ENCODE measurements at places on chromosomes 1 and 21. TPM values are rescaled to one million over a fixed set of nuclear protein-coding genes. Genes with fewer than 3 reads are reported as not detected.

The COL16A1 gene
- 5.7 TPM for total RNA-seq

The S100A11 gene
- 1,940 TPM for total RNA-seq

The IGSF21 gene
- not detected for total RNA-seq

The NBPF20 gene
- 3.3 TPM for total RNA-seq

The E2F2 gene
- 2.2 TPM for total RNA-seq

The S100A16 gene
- 548 TPM for total RNA-seq

The C1orf94 gene
- not detected for total RNA-seq

The SCNM1 gene
- total RNA-seq: 44.6 TPM

The AGBL4 gene
- total RNA-seq: not detected

The DTL gene
- total RNA-seq: 17.4 TPM

The FCMR gene
- 5.2 TPM for total RNA-seq

The RSPO1 gene
- 0.10 TPM for total RNA-seq

The IL24 gene
- 0.53 TPM for total RNA-seq

The C8B gene
- not detected for total RNA-seq

The PLPP3 gene
- 30.4 TPM for total RNA-seq

The S100A14 gene
- 0.24 TPM for total RNA-seq

The KCNA2 gene
- 0.10 TPM for total RNA-seq

The NEGR1 gene
- not detected for total RNA-seq

The TRIM33 gene
- total RNA-seq: 12.1 TPM

The NUP210L gene
- total RNA-seq: not detected

The CCDC30 gene
- 0.55 TPM for total RNA-seq

The CD84 gene
- total RNA-seq: not detected

The JTB gene
- 160 TPM for total RNA-seq

The ZNF670 gene
- 3.5 TPM for total RNA-seq

The DPT gene
- not detected for total RNA-seq

The HSD3B2 gene
- not detected for total RNA-seq

The CD52 gene
- total RNA-seq: not detected

The RGS8 gene
- not detected for total RNA-seq

The TMIGD3 gene
- total RNA-seq: not detected

The NR1I3 gene
- not detected for total RNA-seq

The HSD3B1 gene
- total RNA-seq: not detected

The LIN28A gene
- not detected for total RNA-seq

The AMPD1 gene
- total RNA-seq: not detected

The PM20D1 gene
- not detected for total RNA-seq

The ATF6 gene
- 14.9 TPM for total RNA-seq

The MIXL1 gene
- not detected for total RNA-seq

The RAB3B gene
- 6.0 TPM for total RNA-seq

The ANXA9 gene
- total RNA-seq: 0.92 TPM

The DDX59 gene
- total RNA-seq: 14.1 TPM

The IFI44L gene
- not detected for total RNA-seq

The VHLL gene
- not detected for total RNA-seq

The NBPF26 gene
- 4.8 TPM for total RNA-seq

The ERG gene
- total RNA-seq: not detected

The CCDC27 gene
- total RNA-seq: not detected

The PIGR gene
- total RNA-seq: not detected

The PCSK9 gene
- 3.0 TPM for total RNA-seq

The RXFP4 gene
- not detected for total RNA-seq

The SLFNL1 gene
- not detected for total RNA-seq

The CA6 gene
- total RNA-seq: not detected

The KRTAP12-2 gene
- total RNA-seq: not detected

The CELA2B gene
- not detected for total RNA-seq

The OR2T1 gene
- total RNA-seq: not detected

The EFNA1 gene
- 31.6 TPM for total RNA-seq

The AMY1B gene
- not detected for total RNA-seq

The NRIP1 gene
- 7.8 TPM for total RNA-seq

The SYCP1 gene
- not detected for total RNA-seq

Data from A549 treated with Mapracorat at 1 μM for 4 hours (cell line).